Activated CD4-positive, alpha-beta T cell treated with anti-CD3 and anti-CD28 coated beads, Interleukin-2, amount 50 U/mL, for 48 hours (primary cell): ENCODE measurements at places on chromosomes 2 and 18.
A peak's percentile ranks its signal among the peaks of the same experiment; 100 is the strongest.

DNA sequence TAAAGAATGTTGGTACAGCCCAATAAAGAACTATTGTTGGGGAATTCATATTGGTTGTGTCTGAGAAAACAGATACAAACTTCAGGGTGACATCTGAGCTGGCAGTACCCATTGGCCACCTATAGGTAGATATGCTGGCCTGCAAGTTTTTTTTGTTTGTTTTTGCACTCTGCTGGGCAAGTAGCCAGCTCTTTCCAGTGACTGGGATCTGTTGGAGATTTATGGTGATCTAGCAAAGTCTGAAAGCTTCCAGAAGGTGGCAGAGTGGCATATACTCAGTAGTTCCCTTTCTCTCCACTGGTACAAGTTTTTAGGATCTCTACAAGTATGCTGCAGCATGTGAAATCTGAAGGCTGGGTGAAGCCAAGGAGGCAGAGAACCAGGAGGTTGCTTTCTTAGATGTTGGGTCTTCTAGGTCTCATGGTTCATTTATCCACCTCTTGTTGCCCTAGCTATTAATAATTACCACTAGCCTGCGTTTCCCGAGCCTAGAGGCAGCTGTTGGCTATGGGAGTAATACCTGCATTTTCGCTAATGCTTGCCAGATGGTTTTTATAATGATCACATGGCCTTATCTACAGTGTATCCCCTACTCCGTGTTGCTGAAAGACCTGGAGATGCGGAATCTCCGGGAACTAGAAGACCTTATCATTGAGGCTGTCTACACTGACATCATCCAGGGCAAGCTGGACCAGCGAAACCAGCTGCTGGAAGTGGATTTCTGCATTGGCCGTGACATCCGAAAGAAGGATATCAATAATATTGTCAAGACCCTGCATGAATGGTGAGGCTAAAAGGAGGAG, 9.5 kb downstream of the COPS7B start:
- DNase-seq: no peak

GRCh38 chr2:165633431-165633830, 160.6 kb downstream of the GALNT3 start:
- DNase-seq: no peak

GRCh38 chr2:187580462-187581124, 26.4 kb upstream of the TFPI start:
- no peak for DNase-seq

- no peak for DNase-seq
These were observed 251.0 kb upstream of the RAB12 start for GRCh38 chr18:8358033-8358765.

DNA sequence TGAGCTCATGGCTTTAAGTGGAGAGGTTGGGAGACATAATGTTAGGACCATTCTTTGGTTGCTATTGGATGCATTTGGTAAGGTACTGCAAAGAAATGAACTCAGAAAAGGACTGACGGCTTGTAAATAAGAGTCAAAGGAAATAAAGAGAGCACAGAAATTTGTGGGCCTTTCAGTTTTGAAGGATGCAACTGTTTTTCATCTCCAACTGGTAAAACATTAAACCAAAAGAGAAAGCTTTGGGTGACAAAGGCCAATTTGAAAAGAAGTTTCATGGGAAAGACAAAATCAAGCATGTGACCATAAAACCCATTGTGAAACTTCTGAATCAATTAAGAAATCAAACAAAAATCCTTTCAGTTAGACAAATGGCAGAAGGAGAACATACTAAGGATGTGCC, 77.8 kb upstream of the SPOPL start:
- DNase-seq: no peak

DNA sequence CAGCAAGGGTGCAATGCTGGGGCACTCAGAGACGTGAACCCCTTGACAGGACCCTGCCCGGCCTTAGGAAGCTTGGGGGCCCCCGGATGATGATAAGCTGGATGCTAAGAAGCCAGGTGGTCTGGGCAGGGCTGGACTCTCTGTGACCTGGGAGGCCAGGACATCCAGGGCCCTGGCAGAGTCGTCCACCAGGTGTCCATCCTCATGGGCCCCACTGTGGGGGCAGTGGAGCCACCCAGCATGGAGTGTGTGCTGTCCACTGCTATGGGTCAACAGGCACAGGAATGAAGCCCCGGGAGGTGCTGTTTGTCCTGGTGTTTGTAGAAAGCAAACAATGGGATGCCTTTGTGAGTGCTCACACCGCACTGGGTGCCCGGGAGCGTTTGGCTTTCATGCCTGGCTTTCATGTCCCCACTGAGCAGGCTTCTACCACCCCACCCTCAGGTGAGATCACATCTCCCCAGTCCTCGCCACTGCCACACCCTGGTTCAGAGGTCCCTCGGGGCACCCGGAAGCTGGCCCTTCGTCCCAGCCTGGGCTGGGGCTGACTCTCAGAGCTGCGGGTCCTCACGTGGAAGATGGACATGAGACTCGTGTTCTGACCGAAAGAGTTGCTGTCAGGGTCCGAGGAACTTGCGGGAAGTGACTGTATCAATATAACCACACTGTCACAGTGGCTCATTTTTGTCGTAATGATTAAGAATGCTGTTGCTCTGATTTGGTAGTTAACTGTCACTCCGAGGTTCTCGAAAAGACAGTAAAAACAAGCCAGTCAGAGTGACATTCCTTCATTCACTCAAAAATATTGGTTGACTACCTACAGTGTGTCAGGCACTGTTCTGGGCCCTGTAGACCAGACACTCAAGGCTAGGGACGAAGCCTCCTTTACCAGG, 53.3 kb downstream of the INHBB start:
- DNase-seq: no peak

- no peak for DNase-seq
These were observed 484 bp downstream of the APCDD1 start for GRCh38 chr18:10454681-10455557.

DNA sequence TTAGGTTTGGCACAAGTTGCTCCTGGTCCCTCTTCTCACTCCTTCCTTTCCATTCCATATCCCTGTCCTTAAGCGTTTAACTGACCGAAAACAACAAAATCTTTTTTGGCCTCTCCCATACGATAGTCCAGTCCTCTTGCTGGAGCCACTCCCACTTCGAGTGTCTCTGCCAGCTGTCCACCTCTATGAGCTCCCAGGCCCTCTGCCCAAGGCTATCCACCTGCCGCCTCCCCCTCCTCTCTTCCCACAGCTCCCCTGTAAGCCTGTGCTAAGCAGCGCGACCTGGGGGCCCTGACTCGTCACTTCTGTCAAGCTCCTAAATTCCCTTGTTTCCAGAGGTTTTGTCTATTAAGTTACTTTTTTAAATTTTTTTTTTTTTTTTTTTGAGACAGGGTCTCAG, 47.0 kb upstream of the FOSL2 start:
- no peak for DNase-seq

GRCh38 chr2:118672571-118673158, 174.8 kb downstream of the EN1 start:
- DNase-seq: no peak

DNA sequence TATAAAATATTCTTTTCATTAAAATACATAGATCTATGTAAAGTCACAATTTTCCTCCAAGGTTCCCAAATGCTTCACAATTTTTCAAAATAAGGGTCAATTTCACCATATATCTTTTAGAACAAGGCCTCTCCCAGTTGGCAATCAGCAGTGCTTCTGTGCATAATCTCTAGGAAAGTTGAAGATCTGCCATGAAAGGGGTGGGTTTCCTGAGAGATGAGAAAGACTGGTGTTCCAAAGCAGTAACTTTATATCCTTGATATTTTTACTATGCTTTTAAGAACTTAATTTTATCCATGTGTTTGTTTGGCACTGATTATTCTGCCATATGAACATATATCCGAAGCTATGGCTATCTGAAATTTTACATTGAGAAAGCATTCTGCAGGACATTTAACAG, 199.4 kb upstream of the CYP26B1 start:
- no peak for DNase-seq

GRCh38 chr2:46564811-46565241, 85.5 kb downstream of the TMEM247 start:
- no peak for DNase-seq

DNA sequence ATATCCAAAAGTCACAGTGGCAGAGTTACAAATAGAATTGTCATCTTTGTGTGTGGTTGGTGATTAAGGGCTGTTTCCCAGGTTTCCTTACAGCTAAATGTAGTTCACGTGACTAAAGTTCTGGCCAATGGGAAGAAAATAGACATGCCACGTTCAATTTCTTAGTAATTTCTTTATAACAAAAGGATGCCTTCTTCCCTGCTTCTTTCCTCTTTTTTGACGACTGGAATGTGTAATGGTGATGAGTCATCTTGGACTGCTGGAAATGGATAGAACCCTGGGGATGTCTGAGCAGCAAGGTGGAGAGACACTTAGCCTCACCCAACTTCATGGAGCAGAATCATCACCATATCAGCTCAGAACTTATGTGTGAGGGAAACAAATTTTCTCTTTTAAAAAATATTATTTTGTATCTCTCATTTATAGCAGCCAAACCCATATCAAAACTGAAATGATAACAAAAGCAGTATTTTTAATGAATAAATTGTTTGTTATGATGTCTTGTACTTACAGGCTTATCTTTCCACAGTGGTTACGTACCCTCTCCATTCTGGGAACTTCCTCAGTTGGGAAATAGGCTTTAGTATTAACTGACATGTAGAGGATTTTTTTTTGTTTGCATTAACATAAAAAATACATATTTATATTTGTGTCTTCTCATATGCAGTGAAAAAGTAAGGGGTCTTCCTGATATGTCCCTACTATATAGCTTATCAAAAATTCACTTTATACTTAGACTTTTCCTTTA, 91.1 kb upstream of the CDH2 start:
- DNase-seq: no peak

- DNase-seq: no peak
These were observed 91.6 kb downstream of the ITGB1BP1 start for GRCh38 chr2:9331704-9332103.

GRCh38 chr2:12498286-12498685, 218.4 kb upstream of the TRIB2 start:
- no peak for DNase-seq

GRCh38 chr2:235690082-235690808, 196.4 kb downstream of the AGAP1 start:
- no peak for DNase-seq

- DNase-seq: peak; percentile 21
These were observed 47.4 kb downstream of the PSMG2 start for GRCh38 chr18:12750076-12750714.

- no peak for DNase-seq
These were observed 12.0 kb upstream of the GTF2A1L start for GRCh38 chr2:48605482-48606175.

GRCh38 chr18:75830828-75831227, 403.3 kb upstream of the SMIM21 start:
- DNase-seq: no peak

- no peak for DNase-seq
These were observed 118.8 kb upstream of the CDH19 start for GRCh38 chr18:66722671-66723070.

GRCh38 chr2:216474925-216475670, 23.5 kb upstream of the RPL37A start:
- DNase-seq: peak; percentile 23

DNA sequence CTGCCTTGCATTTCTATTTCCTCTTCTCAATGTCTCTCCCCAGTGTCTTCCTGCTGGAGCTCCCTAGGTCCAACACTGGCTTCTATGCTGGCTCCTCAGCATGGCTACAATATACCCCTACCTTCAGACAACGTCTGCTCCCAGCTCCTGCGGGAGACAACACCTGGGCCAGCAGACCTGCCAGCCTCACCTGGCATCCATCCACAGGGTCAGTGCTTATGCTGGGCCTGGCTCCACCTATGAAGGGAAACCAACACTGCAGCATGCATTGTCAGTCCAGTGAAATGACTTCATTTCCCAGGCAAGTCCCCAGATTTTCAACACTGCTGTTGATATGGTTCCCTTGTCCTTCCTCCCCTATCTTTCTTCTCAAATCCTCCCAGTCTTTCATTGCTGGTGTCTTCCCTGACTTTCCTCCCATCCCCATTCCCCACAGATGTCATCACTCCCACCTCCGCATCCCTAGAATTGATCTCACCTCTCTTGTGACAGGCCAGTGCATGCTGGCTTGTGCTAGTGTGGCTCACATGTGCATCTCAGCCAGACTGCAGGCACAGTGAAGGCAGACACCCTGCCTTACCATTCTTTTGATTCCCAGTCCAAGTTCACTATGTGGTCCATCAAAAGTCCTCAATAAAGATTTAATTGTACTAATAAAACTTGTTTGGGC, 98.0 kb downstream of the MYO5B start:
- no peak for DNase-seq

- DNase-seq: no peak
These were observed 48.7 kb upstream of the AGAP1 start for GRCh38 chr2:235445116-235445515.

- DNase-seq: no peak
These were observed 235.5 kb upstream of the SMAD7 start for GRCh38 chr18:49186242-49186641.

DNA sequence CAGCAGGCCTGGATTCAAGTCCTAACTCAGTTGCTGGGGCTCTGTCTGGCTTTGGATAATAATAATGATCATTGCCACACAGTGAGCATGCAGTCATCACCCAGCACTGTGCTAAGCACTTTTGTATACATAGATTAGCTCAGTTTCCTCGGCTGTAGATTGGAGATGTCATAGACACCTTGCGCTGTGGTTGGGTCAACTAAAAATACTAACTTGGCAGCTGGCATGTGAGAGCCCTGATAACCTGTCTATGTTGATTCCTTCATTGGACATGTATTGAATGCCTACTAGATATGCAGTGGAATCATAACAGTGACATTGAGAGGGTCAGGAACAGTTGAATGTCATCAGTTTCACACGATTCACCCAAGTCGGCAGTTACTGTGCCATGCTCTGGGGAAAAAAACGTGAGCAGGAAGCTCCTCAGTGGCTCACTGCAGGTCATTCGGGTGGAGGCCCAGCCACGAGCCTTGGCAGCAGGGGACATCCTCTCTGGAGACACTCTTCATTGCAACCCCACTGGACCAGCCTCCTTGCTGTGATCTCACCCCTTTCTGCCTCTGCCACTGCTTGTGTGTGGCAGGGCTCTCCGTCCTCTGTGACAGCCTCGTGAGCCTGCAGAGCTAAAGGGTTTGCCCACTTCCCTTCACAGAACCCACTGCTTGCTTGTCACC, 85.3 kb downstream of the NPAS2 start:
- DNase-seq: no peak

GRCh38 chr2:9737053-9737875, 106.0 kb upstream of the TAF1B start:
- DNase-seq: no peak

DNA sequence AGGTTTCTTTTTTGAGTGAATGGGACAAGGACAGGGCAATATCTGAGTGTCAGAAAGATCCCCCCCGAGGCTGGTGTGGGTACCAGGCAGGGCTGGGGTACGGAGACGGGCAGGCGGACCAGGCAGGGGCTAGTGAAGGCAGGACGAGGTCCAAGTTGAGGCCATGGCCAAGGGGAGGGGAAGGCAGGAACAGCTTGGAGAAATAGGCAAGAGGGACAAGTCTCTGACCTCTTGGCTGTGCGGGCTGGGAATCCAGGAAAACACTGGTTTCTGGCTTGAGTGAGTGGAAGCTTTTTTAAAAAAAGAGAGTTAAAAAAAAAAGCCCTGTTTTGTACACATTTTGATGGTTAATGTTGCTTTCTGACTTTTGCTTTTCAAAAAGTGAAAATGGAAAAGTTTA, 30.3 kb downstream of the ASAP2 start:
- DNase-seq: no peak
